ENCODE measurements at places on chromosomes 6 and 20.

DNA sequence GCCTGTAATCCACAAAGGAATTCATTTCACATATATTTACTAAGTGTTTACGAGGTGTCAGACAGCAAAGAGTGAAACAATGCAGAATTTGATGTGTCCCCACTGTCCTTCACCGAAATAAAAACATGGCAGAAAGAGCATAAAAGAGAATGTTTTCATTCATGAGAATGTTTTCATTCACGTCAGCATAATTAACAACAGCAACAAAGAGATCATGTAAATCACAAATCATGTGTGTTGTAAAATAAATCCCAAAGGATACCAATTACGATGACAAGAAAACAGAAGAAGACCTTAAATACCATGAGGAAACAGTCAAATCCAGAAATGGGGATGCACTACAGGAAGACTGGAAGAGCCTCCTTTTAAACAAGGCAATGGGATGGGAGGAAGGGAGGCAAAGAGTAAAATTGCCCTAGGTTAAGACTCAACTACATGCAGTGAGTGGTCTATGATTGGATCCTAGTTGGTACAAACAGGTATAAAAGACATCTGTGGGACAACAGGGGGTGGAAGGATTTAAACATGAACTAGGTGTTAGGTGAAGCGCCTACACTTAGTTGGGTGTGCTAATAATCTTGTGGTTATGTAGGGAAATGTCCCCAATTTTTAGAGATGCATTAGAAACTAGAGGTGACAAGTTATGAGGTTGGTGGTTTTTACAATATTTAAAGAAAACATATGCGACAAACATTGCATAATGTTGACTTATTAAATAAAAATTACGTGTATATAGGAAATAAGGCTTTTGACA, 1.5 kb downstream of the ZSCAN31 start:
- DNase-seq = no peak

DNA sequence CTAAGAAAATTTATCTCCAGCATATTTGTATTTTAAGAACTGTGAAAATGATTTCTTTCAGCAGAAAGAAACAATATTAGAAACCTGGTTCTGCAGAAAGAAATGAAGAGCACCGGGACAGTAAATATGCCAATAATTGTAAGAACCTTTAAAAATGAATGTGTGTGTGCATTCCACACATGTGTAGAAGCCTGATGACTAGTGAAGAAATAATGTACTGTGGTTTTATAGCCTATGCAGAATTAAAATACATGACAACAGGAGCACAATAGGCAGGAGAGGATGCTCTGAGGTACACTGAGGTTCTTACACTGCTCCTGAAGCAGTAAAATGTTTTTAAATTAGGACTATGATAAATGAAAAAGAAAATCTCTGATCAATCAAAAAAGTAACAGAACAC, 48.9 kb downstream of the SNX14 start:
- DNase-seq = no peak

GRCh38 chr6:42688281-42688680, 34.1 kb downstream of the PRPH2 start:
- DNase-seq = no peak

DNA sequence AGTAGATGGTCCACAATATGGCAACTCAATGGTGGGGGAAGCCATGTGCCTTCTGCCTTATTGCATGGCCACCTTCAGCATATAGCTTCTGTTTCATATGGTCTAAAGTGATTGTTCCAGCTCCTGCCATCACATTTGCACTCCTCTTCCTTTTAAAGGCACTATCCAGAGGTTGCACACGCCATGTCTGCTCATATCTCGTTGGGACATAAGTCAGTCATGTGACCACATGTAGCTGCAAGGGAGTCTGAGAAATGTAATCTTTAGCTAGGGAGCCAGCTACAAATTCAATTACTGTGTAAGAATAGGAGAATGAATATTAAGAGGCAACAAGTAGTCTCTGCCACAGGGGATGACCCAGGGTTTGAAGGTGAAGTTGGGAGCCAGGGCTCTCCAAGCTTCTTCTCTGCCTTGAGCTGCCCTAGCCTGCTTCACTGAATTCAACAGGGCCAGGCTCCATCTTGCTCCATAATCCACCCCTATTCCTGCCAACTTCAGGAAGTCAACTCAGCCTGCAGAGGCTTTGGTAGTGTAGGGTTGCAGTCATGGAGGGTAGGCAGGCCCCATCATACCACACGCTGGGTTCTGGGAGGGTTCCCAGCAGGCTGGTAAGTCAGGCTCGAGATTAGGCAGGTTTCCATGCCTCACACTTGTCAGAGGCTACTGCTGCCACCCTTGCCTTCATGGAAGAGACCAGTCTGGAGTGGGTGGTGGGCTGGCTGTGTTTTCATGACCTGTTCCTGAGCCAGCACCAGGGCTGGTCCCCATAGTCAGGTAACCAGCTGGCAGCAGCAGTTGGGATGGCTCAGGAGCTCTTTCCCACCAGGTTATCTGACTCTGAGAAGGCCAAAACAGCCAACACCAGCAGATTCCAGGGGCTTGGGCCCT, 56.7 kb upstream of the SAYSD1 start:
- no peak for DNase-seq

DNA sequence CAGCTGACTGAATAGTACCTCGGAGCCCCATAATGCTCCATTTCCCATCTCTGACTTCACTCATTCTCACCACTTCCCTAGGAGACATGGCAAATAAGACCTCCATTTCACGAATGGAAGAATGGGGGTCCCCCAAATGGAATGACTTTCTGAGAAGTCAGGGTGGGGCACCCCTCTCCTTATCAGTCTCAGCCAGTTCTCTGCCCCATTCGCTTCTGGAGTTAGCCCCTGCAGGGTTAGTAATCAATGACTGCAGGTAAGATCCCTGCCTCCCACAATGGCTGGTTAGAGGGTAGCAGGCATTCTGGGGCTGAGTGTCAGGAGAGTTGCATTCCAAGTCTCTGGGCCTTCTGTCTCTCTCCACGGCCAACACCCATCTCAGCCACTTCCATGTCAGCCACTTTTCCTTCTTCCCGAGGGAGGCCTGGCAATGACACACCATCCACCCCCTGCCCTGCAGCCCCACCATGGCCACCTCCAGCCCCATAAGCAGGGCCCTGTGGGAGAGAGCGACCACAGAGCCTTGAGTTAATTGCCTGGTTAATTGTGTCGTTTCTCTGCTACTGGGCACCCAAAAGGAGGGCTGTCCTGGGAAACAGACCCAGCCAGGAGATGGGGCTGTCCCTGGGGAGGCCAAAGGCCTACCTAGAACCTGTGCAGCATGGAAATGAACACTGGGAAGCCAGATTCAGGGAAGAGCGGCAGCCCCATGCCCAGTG, 13.4 kb downstream of the CCDC167 start:
- no peak for DNase-seq

DNA sequence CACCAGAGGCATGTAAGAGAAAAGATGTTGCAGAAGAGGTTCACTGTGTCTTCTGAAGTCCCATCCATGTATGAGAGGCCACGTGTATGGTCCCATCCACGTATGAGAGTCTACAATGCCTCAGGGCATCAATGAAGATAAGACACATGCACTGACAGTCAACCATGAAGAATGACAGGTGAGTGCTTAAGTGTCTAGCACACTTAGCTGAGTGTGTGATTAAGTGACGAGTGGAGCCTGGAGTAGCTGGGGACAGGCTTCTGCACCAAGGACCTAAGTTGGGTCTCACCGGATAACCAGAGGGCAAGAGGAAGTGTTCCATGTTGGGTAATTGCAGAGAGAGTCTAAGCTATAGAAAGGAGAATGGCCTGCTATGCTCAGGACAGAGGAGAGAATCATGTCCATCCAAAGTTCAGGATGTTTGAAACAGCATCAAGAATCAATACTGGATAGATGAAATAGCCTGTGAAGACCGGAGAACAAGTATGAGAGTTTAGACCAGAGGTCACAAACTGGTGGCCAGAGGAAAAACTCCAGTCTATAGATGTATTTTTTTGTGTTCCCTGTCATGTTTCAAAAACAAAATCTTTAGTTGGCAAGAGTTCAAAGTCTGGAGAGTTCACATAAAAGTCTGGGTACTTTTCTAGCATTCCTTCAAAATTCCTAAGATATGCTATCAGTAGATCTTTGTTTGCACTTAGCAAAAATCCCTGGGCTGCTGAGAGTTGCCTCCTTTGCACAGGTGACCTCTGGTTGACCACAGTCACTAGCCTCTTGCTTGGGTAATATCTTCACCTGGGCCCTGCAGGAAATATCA, 165.8 kb downstream of the KIF16B start:
- no peak for DNase-seq

DNA sequence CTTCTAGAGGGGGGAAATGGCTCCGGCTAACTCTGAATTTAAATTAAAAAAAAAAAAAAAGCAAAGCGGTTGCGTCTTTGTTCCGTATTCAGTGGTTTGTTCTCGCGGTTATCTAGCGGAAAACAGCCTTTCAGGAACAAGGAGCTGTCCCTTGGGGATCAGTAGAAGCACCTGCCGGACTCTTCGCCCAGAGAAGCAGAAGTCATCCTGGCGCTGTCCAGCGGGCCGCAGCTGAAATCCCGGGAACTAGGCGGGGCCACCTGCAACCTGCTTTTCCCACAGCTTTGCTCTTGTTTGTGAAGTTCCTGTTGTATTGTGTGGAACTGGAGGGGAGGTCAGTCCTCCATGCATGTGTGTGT, 43.9 kb upstream of the GJE1 start:
- DNase-seq = no peak

- no peak for DNase-seq
Observed at GRCh38 chr20:40584130-40584809, 104.8 kb downstream of the MAFB start.

- DNase-seq = no peak
Observed at GRCh38 chr6:84137989-84138575, 89.4 kb downstream of the CEP162 start.

DNA sequence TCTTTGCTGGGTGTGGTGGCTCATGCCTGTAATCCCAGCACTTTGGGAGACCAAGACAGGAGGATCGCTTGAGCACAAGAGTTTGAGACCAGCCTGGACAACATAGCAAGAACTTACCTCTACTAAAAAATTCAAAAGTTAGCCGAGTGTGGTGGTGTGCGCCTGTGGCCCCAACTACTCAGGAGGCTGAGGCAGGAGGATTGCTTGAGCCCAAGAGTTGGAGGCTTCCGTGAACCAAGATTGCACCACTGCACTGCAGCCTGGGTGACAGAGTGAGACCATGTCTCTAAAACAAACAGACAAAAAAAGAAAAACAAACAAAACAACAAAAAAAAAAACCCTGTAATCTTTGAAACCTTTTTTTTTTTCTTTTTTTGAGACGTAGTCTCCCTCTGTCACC, 67.5 kb downstream of the CAP2 start:
- DNase-seq = no peak

GRCh38 chr6:16248271-16248853, 10.0 kb downstream of the GMPR start:
- no peak for DNase-seq

- DNase-seq = no peak
Observed at GRCh38 chr6:34908194-34908593, 19.1 kb downstream of the ANKS1A start.

- no peak for DNase-seq
Observed at GRCh38 chr6:164069350-164069990, 655.0 kb downstream of the QKI start.

GRCh38 chr6:14091339-14091978, 26.1 kb upstream of the CD83 start:
- DNase-seq = no peak

DNA sequence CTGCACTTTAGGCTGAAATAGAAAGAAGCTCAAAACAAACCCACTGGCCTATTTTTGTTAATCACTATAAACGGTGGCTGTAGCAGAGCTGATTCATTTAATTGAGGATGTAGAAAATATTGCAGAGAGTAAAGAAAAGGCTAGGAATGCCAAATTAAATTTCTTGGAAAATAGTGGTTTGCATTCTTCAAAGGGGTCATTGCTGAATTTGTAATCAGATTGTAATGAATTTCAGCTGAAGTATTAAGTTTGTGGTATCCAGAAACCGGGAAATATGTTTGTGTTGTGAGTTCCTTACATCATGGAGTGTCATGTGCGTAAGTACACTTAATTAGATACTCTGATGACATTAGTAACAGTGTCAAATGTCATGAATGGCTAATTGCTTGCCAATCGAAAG, 203.0 kb downstream of the SAMD5 start:
- no peak for DNase-seq
